ENCODE measurements at places on chromosomes 4 and X. TPM values are rescaled to one million over a fixed set of nuclear protein-coding genes. Genes with fewer than 3 reads are reported as not detected.

The SMARCA1 gene
- polyA plus RNA-seq: 17.1 TPM

The GLRA2 gene
- polyA plus RNA-seq: not detected

The IL1RAPL1 gene
- 4.5 TPM for polyA plus RNA-seq

The PFKFB1 gene
- polyA plus RNA-seq: 0.15 TPM

The NDST3 gene
- 1.2 TPM for polyA plus RNA-seq

The CCDC110 gene
- not detected for polyA plus RNA-seq

The HPGDS gene
- polyA plus RNA-seq: not detected

The MAGEA8 gene
- polyA plus RNA-seq: 0.15 TPM

The HSFX3 gene
- polyA plus RNA-seq: not detected

The PDCL2 gene
- not detected for polyA plus RNA-seq

The KLF8 gene
- 0.16 TPM for polyA plus RNA-seq

The ZCCHC13 gene
- polyA plus RNA-seq: not detected

The TMPRSS11A gene
- polyA plus RNA-seq: not detected

The RBMX2 gene
- 23.6 TPM for polyA plus RNA-seq

- no peak for DNase-seq
Measured at GRCh38 chr4:76458825-76459224, 23.8 kb downstream of the SHROOM3 start.

DNA sequence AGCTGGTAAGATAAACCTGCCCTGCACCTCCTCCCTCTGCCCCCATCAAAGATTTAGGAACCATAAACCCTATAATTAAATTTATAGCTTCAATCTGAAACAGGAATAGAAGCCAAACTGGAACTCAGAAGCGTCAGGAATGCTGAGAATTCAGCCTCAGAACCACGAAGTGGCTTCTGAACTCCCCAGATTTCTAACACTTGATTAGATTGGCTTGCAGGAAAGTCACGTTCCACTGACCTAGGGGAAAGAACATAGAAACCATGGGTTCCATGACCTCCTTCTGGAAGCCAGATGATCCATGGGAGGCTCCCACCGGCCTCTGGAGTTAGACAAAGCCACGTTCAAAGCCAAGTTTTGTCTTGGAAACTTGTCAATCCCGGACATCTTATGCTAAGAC is 356.5 kb downstream of the MID1IP1 start:
- no peak for DNase-seq

DNA sequence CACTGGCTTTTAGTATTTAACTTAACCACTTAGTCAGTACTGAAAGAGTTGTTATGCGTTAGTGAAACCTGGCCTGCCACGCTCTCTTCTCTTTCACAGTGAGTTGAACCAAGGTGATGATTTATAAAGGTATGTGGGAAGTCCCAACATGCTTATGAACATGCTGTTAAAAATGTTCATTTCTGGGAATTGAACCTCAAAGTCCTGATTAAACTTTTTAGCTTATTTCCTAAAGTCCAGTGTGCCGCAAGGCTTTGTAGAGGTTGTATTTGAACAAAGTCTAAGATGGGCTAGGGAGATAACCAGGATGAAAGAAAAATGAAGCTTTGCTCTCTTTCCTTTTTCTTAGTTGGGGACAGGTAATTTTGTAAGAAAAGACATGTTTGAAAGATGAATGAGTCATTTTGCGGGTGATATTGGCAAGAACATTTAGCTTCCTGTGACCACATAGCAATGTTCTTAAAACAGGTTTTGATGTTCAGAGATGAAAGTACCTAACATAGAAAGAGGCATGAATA is 270.3 kb downstream of the DTHD1 start:
- DNase-seq: no peak

GRCh38 chr4:15444879-15445547 is 17.2 kb downstream of the C1QTNF7 start:
- DNase-seq: no peak

DNA sequence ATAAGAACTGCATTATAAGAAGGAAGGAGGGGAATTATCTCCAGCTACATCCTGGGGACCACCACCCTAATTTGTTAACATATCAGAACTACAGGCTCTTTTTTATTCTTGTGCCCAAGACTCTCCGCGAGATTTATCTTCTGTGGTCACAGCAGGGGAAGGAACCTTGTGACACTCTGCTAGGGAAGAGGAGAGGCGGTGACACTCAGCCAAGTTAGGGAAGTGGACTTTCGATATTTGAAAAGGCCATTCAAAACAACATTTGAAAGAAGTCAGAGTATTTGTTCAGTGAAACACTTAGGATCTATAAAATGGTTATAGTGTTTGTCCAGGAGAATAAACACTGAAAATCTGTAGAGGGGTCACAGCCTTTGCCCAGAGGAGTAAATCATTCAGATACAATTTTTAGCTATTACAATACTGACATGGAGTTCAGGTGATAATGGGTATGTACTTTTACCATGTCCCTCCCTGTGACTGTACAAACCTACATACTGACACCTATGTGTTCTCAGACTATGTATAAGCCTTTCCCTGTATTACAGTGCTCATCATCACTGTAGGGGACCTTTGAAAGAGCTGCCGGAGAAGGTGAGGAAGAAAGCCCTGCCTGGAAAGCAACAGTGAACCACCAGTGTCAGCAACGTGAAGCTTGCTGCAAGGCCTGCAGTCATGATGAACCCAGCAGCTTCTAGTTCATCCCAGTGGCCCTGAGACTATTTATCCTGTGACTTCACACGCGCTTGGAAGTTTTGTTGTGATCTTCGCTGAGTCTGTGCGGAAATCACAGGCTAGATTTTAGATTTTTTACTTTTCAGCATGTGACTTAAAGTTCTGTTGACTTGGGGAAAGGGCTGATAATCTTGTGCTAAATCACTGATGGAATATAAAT is 8.5 kb upstream of the PTTG2 start:
- no peak for DNase-seq

DNA sequence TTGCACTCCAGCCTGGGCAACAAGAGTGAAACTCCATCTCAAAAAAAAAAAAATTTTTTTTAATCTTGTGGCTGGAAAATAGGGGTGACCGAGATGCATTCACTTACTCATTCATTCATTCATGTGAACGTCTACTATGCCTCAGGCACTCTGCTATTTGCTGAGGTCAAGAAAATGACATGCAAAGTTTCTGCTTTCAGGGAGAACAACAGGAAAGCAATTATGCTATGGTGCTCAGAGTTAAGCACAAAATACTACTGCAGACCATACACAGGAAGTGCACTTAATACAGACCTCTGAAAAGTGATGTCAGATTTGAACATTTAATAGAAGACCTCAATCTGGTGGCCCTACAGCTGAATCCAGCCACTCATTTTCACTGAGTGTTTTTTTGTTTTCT is 59.6 kb upstream of the DUSP21 start:
- DNase-seq: no peak

- DNase-seq: no peak
Measured at GRCh38 chr4:57318703-57319102, 208.5 kb upstream of the IGFBP7 start.

- DNase-seq: no peak
Measured at GRCh38 chr4:30948653-30949052, 228.5 kb downstream of the PCDH7 start.

- no peak for DNase-seq
Measured at GRCh38 chr4:67723341-67723740, 22.4 kb upstream of the UBA6 start.

- no peak for DNase-seq
Measured at GRCh38 chrX:123648028-123648810, 84.6 kb downstream of the THOC2 start.

GRCh38 chrX:1026263-1027015 is 186.0 kb downstream of the CRLF2 start:
- DNase-seq: no peak

DNA sequence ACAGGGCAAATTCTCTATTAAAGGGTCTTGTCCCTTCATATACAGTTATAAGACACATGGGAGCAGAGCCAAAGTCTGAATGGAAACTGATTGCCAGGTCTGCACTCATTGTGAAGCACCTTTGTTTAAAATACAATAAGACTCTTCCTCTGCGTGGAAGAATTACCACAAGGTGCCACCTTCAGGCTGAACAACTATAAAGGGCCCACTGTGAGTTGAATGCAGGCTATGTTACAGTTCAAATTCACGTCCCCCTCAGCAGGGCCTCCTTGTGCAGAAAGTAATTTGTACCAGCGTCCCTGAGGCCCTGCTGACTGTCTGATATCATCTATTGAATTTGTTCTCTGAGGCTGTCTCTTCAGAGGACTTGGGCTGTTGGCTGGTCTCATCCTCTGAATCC is 225.8 kb upstream of the TEX13C start:
- no peak for DNase-seq

- DNase-seq: no peak
Measured at GRCh38 chrX:38859602-38860001, 58.3 kb downstream of the MID1IP1 start.

- DNase-seq: no peak
Measured at GRCh38 chr4:172726001-172726423, 442.6 kb upstream of the GALNT7 start.

GRCh38 chr4:576991-577498 is 950 bp upstream of the TMEM271 start:
- peak; percentile 57 for DNase-seq

- no peak for DNase-seq
Measured at GRCh38 chr4:34973650-34974312, 1270.5 kb downstream of the ARAP2 start.

DNA sequence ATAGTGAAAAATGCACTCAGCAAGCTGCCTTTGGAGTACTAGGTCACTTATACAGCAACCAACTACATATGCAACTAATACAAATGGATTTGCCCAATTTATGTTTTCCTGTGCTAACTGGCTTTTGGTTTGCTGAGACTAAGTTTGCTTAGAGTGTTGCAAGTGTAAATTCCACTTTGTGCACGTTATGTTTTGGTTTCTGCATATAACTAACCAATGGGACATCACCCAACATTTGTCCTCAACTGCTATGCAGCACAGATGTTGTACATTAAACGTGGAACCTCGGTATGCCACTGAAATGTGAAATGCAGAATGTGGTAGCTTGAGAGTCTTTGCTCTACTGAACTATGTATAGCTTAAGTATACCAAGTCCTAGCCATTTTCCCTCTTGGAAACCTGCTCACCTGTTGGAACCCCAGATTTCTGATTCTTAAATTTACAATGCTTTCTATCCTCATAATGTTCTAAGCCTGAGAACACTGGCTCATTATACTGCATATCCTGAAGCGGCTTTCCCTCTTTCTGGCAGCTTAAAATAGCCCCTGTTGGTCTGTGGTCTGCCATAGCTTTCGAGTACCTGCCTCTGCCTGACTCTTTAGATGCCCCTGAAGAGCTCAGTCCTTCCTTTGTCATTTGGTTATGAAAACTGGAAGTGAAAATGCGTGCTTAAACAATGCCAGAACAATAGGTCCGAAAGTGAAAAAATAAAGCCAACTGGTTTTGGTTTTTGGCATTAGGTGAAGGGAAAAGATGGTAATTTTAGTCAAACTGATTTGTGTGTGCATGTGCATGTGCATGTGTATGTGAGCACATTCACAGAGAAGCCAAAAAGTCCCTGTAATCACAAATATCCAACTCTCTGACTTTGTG is 158.0 kb downstream of the SH2D1A start:
- no peak for DNase-seq

DNA sequence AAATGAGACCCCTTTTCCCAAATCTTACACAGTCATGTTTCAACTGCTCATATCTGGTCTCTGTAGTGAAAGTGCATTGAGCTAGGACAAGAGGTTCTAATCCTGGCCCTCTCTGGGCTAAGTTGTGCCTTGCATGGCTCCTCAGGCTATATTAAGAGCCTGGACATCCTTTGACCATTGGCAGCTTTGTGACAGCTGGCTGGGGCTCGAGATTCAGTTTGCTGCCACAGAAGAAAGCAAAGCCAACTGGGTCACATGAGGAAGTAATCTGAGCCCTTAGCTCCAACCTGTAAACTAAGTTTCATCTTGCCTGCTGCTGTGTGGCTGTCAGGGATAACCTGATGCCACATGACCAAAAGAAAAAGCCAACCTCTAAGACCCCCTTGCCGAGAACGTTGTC is 51.8 kb upstream of the JADE1 start:
- DNase-seq: no peak

DNA sequence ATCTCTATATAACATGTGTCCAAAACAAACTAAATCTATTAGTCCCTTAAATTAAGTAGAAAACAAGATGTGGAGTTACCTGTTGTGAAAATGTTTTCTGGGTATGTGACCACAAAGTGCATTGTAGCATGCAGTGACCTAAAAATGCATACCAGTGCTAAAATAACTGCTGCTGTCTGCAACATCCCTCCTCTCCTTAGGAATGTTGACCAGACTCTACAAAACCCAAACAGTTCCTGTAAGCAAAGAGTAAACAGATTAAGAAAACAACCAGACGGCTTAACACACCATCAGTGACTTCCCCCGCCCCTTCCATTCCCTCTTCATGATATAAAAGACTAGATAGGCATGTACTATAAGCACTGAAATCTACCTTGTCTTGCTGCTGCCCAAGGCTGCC is 15.8 kb upstream of the RAB33B start:
- DNase-seq: no peak

DNA sequence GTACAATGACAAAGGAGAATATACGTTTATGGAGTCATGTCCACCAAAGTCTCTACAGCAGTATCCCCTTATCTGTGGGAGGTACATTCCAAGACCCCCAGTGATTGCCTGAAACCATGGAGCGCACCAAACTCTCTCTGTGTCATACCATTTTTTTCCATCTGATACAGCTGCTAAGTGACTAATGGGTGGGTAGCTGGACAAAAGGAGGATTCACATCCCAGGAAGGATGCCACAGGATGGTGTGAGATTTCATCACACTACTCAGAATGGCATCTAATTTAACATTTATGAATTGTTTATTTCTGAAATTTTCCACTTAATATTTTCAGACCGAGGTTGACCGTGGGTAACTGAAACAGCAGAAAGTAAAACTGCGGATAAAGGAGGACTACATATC is 49.8 kb upstream of the AGA start:
- DNase-seq: no peak

DNA sequence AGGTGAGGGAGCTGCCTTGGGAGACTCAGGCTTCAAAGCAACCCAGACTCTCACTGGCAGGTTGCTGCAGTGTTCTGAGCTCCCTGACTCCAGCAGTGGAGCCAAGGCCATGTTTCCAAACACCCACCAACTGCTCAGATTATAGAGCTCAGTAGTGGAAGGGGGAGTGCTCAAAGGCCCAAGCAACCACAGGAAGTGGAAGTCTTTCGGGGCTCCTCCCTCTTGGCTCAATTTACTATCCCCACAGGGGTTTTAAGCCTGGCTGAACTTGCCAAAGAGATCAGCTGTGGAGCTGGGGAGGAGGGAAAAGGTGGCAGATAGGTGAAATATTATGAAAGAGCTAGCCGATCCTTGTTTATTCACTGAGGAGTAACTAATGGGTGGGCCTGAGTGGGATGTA is 82.5 kb downstream of the HPRT1 start:
- DNase-seq: no peak

DNA sequence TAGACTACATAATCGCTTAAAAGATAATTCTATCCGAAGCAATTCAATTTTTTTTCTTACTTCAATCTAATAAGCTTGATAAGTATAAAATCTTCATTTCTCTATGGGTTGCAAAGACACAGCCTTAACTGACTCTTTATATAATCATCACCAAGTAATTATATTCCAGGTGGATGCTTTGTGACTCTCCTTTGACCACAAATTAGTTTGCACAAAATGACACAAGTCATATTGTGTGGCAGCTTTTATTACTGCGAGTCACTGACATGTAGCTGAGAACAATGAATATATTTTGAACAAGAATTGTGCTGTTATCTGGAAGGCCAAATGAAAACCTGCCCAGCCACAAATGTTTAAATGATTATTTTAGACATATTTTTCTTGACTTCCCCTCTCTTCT is 1727.8 kb downstream of the ARAP2 start:
- no peak for DNase-seq
